Fibroblast of mammary gland (primary cell): ENCODE measurements at places on chromosomes 1 and 21.
A peak's percentile ranks its signal among the peaks of the same experiment; 100 is the strongest.

DNA sequence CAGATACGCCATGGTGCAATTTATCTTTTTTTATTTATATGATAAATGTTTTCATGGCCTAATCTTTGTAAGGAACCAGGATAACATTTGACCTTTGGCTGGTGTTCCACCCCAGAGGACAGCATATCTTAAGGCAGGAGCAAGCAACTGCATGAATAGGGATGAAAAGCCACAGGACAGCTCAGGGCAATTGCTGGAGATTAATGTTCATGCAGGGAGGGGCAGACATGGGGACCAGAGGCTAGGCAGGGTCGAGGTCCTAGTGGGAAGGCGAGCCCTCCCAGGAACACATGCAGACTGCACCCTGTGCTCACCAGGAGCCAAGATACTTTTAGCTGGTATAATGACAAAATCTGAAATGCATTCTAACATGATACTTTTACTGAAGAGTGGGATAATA, 74.4 kb upstream of the HAO2 start:
- no peak for DNase-seq

DNA sequence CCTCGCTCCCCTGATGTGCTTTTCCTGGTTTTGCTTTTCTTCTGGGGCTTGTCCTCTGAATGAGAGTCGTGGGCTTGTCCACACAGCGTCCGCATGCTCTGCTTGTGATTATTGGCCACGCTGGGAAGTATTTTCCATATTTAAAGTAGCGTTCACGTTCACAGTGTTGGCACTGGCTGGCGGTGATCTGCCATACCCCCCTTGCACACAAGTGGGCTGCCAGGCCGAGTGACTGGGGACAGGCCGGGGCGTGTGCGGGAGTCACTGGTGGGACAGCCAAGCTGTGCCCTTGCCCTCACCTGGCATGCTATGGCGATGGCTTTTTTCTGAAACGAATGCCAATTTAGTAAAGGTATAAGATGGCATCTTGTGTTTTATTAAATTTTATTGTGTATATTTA, 32.8 kb downstream of the SLC37A1 start:
- DNase-seq, result no peak

- DNase-seq, result peak; percentile 82
Observed at GRCh38 chr1:115266729-115267421, 71.2 kb downstream of the NGF start.

DNA sequence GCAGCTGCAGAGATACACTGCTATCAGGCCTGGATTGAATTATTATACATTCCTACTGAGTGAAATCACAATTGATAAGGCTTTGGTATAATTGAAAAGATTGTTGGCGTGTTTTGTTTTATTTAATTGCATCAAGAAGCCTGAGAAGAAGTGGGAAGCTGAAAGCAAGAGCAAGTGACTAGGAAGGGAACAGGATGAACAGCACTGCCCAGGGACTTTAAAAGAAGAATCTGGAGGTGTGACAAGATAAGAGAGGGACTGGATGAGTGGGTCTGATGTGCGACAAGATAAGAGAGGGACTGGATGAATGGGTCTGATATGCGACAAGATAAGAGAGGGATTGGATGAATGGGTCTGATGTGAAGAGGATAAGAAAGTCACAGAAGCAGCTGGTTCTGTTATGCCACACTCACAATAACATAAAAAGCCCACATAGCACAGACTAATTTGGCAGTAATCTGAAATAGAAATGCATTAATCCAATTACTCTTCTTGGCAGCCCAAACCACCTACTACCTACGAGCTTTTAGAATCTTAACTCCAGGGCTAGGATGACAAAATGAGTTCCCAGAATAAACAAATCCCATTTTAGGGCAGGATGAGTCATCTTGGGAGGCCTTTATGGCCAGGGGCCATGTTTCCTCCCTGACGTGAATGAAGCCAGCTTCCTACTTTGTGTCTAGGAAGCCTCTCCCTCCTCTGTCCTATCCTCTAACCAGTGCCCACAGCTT, 129.7 kb downstream of the DUSP10 start:
- peak; percentile 92 for DNase-seq

DNA sequence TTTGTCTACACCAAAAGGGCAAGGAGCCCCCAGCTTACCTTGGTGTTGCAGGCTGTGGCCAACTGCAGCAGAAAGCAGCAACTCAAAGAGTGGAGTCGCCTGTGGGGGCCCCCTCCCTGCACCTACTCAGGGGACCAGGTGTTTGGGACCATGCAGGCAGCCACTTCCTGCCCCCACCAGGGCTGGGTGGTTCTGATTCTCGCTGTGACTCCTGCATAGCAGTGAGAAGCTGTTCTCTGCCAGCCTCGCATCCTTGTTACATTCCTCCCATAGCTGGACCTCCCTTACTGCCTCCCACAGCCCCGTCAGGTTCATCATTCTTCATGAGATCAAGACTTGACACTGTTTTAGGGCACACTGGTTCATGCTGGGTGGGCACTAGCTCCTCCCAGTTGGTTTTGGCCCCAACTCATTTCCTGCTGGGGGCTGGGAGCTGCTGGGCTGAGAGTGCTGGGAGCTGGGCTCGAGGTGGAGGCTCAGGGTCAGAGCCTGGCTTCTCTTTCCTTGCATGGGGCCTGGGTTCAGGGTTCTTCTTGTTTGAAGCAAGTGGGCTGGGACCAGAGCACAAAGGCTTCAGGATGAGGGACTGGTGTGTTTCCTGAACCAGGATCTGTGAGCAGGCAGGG, 146.9 kb upstream of the C1orf174 start:
- DNase-seq, result no peak

DNA sequence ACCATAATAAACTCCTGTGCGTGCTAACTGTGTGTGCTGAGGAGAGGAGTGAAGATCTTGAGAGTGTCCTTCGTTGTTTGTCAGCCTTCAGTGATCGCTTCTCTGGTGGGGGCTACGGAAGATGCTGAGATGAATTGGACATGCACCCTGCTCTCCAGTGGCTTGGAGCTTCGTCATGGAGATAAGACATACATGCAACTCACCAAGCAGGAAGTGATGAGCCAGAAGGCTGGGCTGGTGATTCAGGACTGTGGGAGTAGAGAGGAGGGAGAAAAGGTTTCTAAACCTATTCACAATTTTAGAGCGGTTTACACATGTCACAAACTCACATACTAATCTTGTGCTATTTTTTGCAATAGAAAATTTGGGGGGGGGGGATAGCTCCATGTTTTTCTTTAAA, 128.9 kb upstream of the ADAR start:
- DNase-seq, result peak; percentile 74

DNA sequence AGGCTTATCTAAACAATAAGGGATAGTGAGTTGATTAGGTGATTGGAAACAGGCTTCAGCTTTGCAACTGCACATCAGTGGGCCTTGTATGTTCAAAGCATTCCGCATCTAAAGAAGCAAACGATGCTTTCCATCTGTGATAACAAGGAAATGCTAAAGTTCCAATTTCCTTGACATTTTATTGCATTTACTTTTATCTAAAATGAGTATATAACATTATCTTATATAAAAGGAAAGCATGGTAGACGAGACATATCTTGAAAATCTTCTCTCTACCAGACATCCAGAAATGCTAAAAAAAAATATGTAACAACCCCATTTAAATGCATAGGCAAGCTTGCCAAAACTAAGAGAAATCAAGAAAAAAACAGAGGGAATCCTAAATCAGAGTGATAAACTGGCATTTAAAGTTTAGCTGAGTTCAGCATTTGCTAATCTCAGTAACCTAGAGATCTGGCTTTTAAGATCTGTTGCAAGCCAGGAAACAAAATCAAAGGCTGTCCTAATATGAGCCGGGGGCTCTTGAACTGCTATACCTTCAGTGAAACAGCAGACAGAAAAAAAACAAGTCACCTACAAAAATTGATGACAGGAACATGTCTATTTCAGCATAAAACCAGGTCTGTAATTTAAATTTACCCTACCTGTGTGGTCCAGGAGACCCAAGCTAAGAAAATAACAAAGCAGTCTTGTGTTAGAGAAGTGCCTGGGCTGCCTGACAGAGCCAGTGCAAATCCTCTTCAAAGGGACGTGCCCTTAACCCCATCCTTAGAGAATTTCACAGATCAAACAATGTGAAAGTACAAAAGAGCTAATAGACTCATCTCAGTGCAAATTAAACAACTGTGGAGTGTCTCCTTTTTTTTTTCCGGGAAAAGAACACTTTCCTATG, 3.1 kb upstream of the RGS13 start:
- no peak for DNase-seq

DNA sequence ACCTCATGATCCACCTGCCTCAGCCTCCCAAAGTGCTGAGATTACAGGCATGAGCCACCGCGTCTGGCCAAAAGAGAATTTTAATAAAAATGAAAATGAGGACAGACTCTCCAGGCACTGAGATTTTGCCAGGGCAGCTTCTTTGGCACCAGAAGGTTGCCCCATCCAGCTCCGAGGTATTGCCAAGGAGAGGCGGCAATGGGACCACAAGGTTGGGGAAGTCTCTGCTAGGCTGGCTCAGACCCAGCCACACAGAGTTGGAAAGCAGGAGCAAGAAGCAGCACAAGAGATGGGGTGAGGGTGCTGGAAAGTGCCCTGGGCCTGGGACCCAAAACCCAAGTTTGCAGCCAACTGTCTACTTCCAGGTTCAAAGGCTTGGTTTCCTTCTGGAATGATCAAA, 200.9 kb downstream of the HHIPL2 start:
- no peak for DNase-seq

GRCh38 chr1:165431079-165431478, 13.8 kb downstream of the RXRG start:
- DNase-seq, result no peak
